ENCODE measurements at places on chromosomes 1 and 21. TPM values are rescaled to one million over a fixed set of nuclear protein-coding genes. Genes with fewer than 3 reads are reported as not detected.

Gene LRRC39
- not detected for total RNA-seq

Gene FAM72C
- 3.6 TPM for total RNA-seq

Gene F13B
- not detected for total RNA-seq

Gene SLC1A7
- 0.09 TPM for total RNA-seq

Gene HMGB4
- total RNA-seq, result not detected

Gene LRRC53
- total RNA-seq, result not detected

Gene SERTAD4
- total RNA-seq, result 4.6 TPM

Gene PRELP
- 0.72 TPM for total RNA-seq

Gene ADAMTSL4
- 35.9 TPM for total RNA-seq

Gene TLR5
- not detected for total RNA-seq

Gene CDC20
- 177 TPM for total RNA-seq

DNA sequence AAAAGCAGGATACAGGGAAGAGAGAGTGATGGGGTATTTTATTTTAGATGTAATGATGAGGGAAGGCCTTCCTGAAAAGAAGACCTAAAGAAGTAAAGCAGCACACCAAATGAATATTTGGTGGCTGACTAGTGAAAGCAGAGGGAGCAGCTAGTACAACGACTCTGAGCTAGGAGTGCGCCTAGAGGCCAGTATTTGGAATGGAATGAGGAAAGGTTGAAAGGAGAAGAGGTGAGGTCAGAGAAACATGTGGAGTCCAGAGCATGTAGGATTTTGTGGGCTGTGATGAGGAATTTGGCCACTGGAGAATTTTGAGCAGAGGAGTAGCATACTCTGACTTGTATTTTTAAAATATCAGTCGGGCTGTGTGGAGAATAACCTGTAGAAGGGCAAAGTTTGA lies 11.8 kb upstream of the RPL5 start:
- no peak overlapping the region for H3K27ac ChIP-seq
- H3K4me3 ChIP-seq, result no peak overlapping the region
- peaks cover 28% of the 10 kb centered on the region for H3K4me1 ChIP-seq
- peaks cover 2% of the 10 kb centered on the region for H3K27me3 ChIP-seq
- peak; percentile 39 for DNase-seq

GRCh38 chr1:86365896-86366295 lies 30.2 kb downstream of the ODF2L start:
- no peak overlapping the region for H3K4me3 ChIP-seq
- H3K36me3 ChIP-seq, result peaks cover 6% of the 10 kb centered on the region
- H3K27me3 ChIP-seq, result no peaks in the 10 kb centered on the region
- H3K27ac ChIP-seq, result no peak overlapping the region

- DNase-seq, result no peak
- H3K27ac ChIP-seq, result no peak overlapping the region
- H3K36me3 ChIP-seq, result peaks cover 5% of the 10 kb centered on the region
- peaks cover 3% of the 10 kb centered on the region for H3K27me3 ChIP-seq
- H3K4me3 ChIP-seq, result no peak overlapping the region
- H3K4me1 ChIP-seq, result peaks cover 15% of the 10 kb centered on the region
These were observed 14.3 kb downstream of the PTAFR start for GRCh38 chr1:28162151-28162550.

GRCh38 chr1:171257607-171258076 lies 9.3 kb downstream of the FMO1 start:
- no peaks in the 10 kb centered on the region for H3K36me3 ChIP-seq
- peaks cover 7% of the 10 kb centered on the region for H3K27me3 ChIP-seq
- no peak for DNase-seq
- no peak overlapping the region for H3K27ac ChIP-seq

GRCh38 chr1:77047978-77048614 lies 171.1 kb downstream of the PIGK start:
- no peaks in the 10 kb centered on the region for H3K36me3 ChIP-seq
- no peak for DNase-seq
- no peaks in the 10 kb centered on the region for H3K4me1 ChIP-seq
- no peak overlapping the region for H3K27ac ChIP-seq
- H3K4me3 ChIP-seq, result no peak overlapping the region
- H3K27me3 ChIP-seq, result peaks cover 7% of the 10 kb centered on the region
